ENCODE measurements at places on chromosomes 13 and 19.

- DNase-seq, result no peak
Measured at GRCh38 chr19:4234142-4234861, 5.0 kb downstream of the EBI3 start.

- DNase-seq, result peak; percentile 25
Measured at GRCh38 chr13:36999054-36999714, at the start of gene ALG5. TSS of gene ALG5 (minus strand) at chr13:36999340. CDS start at chr13:36999300, 40 bp downstream.

GRCh38 chr13:25871389-25872125 is 180.3 kb downstream of the SHISA2 start:
- no peak for DNase-seq

GRCh38 chr13:110130431-110130830 is 176.5 kb downstream of the COL4A1 start:
- peak; percentile 30 for DNase-seq

DNA sequence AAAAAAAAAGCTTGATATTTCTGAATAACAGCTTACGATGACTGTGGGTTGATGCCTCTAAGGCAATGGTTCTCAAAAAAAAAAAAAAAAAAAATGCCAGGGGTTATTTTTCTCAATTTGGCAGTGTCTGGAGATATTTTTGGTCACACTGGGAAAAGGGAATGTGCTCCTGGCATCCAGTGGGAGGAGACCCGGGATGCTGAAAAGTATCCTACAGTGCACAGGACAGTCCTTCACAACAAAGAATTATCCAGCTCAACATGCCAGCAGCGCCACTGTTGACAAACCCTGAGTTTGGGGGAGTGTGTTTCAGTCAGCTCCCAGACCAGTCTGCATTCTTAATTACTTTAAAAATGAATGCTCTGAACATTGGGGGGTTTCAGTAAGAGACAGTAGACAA is 54.5 kb downstream of the FLT3 start:
- DNase-seq, result no peak

- no peak for DNase-seq
Measured at GRCh38 chr13:28494778-28495537, at the start of gene FLT1. TSS of gene FLT1 (minus strand) at chr13:28495128. CDS start at chr13:28494843, 285 bp downstream.

DNA sequence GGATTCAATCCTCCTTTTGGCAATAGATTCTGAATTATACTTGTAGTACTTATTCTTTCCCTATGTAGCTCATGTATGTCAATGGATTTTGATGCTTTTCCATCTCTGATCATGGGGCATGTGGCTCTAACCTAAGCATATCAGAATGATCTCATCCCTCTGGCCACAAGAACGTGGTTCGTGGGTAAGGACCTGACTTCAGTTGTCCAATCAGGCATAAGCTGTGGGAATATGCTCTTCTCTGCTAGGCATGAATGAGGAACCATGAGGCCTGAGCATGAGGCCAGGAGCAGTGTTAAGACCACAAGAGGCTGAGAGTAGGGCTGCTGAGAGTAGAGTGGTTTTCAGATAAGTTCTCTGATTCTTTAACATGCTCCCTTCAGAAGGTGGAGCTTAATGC is 292.4 kb upstream of the TSHZ3 start:
- no peak for DNase-seq

DNA sequence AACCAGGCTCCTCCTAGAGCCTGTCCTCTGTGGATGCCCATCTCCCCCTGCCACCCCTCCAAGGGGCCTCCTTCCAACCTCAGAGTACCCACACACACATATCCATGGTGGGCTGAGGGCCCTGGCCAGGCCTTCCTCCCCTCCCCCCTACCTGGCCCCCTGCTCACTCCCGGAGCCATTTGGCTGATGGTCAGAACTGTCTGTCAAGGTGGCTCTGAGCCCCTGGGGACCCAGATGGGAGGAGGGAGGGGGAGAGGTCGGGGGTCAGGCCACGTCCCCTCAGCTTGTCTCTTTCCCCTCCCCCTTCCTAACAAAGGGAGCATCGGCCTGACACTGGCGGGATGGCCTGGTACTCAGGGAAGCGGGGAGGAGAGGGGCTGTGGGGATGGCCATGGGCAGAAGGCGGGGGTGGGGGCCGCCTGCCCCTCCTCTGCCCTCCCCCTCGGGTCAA is 18.7 kb upstream of the POU2F2 start:
- no peak for DNase-seq

- DNase-seq, result no peak
Measured at GRCh38 chr19:39438270-39438934, 2.7 kb upstream of the RPS16 start.

DNA sequence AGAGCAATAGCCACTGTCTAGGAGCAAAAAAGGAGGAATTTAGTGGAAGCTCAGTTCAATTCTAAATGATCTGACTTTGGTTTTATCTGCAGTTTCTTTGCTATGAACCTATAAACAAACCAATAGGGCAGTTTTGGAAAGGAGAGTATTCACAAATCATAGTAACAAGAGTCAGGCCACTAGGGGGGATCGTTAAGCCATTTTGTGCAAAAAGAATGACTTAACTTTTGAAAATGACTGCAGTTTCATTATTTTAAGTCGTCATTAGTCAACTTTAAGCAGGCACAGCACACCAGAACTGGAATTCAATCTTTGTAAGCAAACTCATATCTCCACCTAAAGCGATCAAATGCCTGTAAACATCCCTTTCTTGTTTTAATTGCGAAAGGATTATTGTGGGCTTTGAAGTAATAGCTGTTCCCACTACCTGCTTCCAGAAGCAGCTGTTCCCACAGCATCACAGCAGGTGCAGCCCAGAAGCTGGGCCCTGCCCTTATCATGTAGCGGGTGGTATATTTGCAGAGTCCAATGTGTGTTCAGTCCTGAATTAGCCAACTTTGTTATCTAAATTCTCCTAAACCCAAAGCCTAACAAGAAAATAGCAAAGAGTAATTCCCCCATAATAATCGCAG is 51.5 kb downstream of the SOX21 start:
- peak; percentile 97 for DNase-seq

GRCh38 chr13:28717170-28717569 is 1.6 kb downstream of the SLC46A3 start:
- DNase-seq, result no peak

GRCh38 chr13:35818633-35819067 is 312.5 kb downstream of the DCLK1 start:
- DNase-seq, result no peak

- no peak for DNase-seq
Measured at GRCh38 chr13:51524829-51525566, 59.3 kb upstream of the WDFY2 start.

DNA sequence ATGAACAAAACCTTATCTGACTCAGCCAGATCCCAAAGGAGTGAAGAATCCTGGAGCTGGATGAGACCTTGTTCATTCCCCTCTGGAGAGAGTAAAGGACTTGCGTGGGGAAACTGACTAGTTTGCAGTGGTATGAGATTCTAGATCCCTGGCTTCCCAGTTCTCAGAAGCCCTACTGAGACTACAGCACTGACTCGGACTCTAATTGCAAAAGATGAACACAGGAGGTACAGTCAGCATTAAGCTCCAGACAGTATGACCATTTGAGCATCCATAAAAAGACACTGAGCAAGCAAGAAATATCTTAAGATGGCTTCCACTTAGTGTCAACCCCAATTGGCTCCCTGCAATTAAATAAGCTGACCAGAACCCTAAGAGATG is 6.8 kb downstream of the ZC3H4 start:
- DNase-seq, result no peak

DNA sequence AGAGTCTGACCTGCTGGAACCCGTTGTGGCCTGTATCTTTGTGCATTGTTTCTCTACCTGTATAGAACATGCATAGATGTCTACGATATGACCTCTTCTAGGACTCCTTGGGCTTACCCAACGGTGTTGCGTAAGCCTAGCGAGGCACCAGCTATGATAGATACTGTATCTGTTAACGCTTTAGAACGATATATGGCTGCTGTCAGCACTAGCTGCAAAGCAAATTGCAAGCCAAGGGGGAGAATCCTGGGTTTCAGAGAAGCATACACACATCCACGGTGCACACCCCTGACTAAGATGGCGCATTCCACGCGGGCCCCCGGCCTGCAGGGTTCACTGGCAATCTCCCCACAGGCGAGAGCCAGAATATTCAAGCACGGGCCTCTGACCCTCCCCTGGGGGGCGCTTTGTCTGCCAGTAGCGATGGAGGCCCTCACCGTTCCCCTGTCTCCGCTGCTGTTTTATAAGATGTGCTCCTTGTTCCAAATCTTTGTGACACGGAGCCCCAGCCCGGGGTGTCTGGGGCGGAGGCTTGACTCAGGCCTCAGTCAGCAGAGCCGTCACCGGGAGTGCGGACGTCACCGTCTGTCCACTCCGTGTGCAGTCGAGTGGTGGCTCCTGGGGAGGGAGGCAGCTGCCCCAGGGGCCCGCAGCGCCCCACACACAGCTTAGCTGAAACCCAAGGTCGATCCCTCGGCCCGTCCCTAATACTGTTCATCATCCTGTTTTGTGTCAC is 12.9 kb upstream of the RPS15 start:
- DNase-seq, result no peak

GRCh38 chr19:3154957-3155736 is 19.3 kb downstream of the GNA15 start:
- no peak for DNase-seq

DNA sequence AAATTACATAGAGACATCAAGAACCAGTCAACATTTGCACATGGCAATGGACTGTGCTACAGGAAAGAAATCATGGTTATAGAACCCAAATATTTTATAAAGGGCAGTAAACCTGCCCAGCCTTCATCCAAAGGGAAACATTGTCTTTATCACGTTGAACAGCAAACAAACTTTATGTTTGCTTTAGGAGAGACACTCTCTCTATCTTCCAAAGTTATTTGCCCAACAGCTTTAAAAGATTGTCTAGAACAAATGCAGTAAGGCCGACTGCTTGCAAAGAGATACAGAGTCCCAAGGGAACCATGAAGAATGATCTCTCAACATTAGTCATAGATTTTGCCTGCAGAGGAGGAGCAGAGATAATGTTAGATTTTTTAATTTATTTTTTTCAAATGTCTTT is 1323.5 kb upstream of the SLC10A2 start:
- DNase-seq, result no peak

DNA sequence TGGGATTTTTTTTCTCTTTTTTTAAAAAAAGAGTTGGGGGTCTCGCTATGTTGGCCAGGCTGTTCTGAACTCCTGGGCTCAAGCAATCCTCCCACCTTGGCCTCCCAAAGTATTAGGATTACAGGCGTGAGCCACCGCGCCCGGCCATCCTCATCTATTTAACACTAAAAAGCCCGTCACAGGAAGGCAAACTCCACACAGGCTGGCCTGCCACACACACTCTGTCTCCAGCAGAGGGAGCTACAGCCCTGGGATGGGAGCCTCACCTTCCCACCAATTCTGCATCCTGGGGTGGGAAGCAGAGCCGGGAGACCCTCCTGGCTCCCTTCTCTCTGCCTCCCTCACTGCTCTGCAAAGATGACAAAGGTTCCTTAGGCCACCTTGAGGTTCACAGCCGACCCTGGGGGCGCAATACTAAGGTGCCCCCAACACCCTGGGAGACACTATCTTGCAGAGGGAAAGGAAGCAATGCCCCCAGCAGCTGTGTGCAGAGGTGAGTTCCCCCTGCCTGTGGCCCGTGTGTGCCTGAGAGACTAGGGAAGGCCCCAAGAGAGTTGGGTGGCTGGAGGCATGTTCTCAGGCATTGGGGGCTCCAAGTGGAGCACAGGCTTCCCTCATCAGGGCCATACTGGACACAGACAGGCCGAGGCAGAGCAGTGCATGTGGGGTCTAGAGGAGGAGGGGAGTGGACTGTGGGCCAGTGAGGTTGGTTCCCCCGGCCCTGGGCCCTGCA is 27.4 kb upstream of the TIMM44 start:
- no peak for DNase-seq

DNA sequence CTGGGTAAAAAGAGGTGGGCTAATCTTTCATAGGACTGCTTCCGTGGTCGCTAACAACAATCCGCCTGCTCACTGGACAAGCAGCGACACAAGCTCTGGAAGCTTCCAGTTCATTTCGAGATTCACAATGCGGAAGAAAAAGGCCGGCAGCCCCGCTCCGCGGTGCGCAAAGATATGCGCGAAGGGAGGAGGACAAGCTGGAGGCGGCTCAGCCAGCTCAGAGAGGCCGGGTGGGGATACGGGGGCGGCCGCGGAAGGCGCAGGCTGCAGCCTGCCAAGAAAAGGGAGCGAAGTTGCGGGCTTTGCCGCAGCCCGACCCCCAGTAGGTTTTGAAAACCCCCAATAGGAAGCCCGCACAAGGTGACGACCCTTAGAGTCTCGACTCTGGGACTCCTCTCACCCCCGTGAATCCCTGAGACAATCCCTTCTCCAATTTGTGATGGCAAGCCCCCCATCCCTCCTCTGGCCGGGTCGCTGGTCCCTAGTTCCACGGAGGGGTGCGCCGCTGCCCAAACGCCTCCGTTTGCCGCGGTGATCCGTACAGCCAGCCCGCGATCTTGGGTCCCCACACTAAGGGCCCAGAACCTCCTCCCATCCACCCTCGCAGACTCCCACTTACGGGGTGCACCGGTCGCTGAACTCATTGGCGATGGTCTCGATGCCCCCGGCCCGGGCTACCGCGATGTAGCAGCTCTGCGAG is 697 bp downstream of the HSPH1 start:
- peak; percentile 5 for DNase-seq

GRCh38 chr13:99892866-99893504 is 78.6 kb downstream of the ZIC5 start:
- DNase-seq, result no peak

GRCh38 chr13:37701306-37701705 is 102.7 kb upstream of the POSTN start:
- no peak for DNase-seq

- DNase-seq, result no peak
Measured at GRCh38 chr13:24630121-24630520, 50.1 kb upstream of the ATP12A start.

DNA sequence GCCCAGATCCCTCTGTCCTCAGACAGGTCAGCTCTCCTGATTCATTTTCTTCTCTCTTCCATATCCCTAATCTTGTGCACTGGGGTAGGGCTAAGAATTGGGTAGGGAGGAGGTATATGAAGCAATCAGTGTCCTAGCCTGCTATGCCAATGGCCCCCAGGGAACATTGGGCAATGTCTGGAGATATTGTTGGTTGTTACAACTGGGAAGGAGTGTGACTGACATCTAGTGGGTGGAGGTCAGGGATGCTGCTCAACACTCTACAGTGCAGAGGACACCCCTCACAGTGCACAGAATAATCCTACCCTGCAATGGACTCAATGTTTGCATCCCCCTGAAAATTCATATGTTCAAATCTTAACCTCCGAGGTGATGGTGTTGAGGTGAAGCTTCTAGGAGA is 57.5 kb downstream of the CPAMD8 start:
- no peak for DNase-seq
